ENCODE measurements at places on chromosomes 2 and 18.

GRCh38 chr2:144707736-144708326 is 187.9 kb upstream of the ZEB2 start:
- no peak for DNase-seq

GRCh38 chr18:54843314-54843713 is 15.0 kb downstream of the RAB27B start:
- DNase-seq: no peak

- DNase-seq: no peak
Measured at GRCh38 chr18:48862678-48863270, 88.0 kb downstream of the SMAD7 start.

- no peak for DNase-seq
Measured at GRCh38 chr18:12423820-12424219, 16.1 kb downstream of the PRELID3A start.

DNA sequence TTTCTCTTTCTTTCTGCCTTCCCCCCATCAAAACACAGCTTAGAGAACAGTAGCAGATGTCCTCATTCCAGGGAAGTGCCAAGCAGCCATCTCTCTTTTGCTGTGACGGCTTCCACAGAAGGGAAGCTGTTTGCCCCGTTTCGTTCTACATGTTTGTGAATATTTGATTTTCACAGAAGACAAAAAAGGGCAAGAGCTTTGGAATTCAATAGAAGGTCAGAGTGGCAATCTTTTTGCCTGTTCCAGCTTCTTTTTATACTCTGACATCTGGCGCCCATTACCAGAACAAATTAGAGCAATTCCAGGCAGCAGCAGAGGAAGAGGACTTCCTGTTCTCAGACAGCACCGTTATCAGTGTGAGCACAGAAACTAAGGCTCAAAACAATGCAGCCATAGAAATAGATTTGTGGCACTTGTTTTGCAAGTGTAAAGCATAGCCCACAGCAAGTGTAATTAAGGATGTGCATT is 79.0 kb upstream of the CDH19 start:
- no peak for DNase-seq

GRCh38 chr2:118731413-118731812 is 116.0 kb downstream of the EN1 start:
- DNase-seq: no peak

- DNase-seq: no peak
Measured at GRCh38 chr2:154291511-154291910, 407.0 kb upstream of the KCNJ3 start.

GRCh38 chr2:85669549-85669948 is 1.6 kb upstream of the SFTPB start:
- DNase-seq: no peak

DNA sequence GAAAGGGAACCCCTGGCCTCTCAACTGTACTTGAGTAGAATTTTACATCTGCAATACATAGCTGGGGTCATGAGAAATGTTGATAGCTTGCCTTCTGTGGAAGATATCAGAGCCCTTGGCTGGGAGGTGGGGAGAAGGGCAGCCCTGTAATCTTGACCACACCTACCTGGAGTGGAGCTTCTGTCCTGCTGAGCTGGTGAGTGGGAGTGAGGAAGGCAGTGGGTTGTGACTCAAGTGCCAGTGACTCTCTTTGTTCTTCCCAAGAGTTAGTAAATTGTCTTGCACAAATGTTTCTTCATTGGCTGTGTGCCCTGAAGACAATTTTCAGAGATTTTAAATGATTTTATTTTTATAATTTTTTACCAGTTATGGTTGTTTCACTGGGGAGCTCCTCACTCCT is 277.3 kb downstream of the MBD5 start:
- no peak for DNase-seq

GRCh38 chr2:30421026-30421603 is 25.9 kb upstream of the LCLAT1 start:
- no peak for DNase-seq

GRCh38 chr2:1864301-1864980 is 120.1 kb upstream of the PXDN start:
- no peak for DNase-seq

DNA sequence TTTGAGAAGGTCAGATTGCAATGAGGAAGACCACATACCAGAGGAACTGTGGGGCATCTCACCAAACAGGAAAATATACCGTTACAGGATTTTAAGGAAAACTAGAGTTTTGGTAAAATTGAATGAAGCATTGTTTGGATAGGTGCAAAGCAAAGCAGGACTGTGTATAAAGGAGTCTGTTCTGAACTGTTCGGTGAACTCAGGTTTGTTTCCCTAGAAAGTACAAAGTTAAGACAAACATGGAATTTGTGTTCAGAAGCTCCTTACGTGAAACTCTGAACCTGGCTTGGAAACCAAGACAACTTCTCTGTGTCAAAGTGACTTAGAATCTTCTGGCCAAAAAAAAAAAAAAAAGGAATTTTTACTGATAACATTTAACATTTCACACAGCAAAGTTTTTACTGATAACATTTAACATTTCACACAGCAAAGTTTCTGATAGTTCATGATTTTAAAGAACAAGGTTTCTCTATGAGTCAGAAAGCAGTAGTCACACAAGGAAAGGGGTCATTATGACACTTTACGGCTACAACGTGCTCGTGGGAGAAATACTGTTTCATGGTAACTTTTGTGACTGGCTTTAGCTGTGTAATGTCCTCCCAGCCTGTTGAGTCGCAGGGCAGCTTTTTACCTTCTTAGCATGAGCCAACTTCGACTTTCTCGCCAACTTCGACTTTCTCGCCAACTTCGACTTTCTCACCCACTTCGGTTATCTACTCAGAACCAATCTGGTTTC is 21.2 kb upstream of the TET3 start:
- no peak for DNase-seq

GRCh38 chr2:88810488-88810887 is 119.0 kb downstream of the RPIA start:
- DNase-seq: no peak

DNA sequence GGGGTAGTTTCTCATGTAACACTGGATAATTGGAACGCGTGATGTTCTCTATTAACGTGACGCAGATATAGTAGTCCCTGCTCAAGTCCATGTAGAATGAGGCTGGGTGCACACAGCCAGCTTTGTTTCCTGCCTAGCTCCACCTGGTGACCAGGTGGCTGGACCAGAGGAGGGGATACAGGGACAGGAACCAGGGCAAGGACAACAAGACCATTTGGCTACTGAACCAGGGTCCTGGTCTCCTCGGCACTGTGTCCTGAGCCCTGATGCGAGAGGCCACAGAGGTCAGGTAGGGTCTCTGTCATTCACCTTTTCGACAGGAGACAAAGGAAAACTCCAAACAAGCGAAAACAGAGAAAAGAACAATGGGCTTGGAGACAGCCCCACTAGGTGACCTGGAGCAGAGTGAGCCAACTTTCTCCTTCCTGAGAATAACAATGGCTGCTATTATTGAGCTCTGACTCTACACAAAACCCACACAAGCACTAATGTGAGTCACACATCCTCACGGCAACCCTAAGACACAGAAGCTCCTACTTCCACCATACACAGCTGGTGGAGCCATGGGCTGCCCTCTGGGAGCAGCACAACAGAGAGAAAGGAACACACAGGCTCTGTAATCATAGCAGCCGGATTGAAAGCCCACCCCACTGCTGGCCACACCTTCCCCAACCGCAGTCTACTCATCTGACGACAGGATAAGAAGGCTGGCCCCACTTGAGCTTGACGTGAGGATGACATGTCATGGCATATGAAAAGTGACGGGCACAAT is 67.3 kb upstream of the TEX51 start:
- no peak for DNase-seq

- no peak for DNase-seq
Measured at GRCh38 chr2:34652636-34653035, 1053.5 kb upstream of the FAM98A start.

GRCh38 chr2:128638341-128639119 is 319.9 kb upstream of the HS6ST1 start:
- no peak for DNase-seq

DNA sequence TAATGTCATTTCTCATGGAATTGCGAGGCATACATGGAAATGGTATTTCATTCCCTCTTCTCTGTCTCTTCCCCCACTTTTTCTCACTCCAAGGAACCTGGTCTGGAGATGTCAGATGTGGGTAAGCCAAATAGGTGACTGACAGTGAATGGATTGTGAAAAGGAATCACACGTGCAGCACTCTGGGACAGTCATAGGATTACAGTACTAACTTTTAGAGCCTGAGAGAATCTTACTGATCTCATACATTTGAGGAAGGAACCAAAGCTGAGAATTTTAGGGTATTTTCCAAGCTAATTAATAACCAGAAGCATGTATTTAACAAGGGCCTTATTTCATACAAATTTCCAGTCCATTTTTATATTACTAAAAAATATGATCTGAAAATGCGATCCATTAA is 58.1 kb upstream of the ERBB4 start:
- no peak for DNase-seq

DNA sequence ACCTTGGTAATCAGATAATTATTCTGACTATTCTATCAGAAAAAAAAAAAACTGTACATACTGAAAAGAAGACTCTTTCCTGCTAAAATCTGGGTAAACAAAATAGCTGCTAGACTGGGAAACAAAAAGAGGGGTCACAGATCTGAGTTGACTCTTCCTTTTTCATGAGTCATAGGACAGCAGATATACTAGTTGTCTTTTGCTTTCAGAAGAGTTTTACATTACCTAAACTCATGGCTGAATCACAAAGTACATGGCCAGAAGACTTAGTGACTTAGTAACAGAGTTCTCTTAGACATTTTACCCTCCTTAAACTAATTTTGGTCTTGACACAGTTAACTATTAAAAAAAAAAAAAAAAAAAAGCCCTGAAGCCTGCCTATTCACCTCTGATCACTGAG is 834.0 kb upstream of the FSHR start:
- no peak for DNase-seq

DNA sequence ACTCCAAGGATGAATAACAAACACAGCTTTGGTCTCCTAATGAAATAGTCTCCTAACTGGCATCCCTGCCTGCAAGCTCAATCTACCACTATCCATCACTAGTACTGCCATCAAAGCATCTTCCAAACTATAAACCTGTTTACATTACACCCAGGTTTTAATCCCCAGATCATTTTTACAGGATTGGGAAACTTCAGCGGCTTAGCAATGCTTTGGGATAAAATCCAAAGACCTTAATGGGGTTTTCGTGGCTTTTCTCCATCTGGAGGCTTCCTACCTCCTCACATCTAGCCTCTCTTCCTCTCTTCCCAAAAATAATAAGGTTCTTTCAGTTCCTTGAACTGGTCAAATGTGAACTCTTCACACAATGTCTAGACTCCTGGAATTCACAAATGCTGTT is 92.2 kb upstream of the SETBP1 start:
- no peak for DNase-seq

- no peak for DNase-seq
Measured at GRCh38 chr2:124480958-124481357, 455.9 kb downstream of the CNTNAP5 start.

DNA sequence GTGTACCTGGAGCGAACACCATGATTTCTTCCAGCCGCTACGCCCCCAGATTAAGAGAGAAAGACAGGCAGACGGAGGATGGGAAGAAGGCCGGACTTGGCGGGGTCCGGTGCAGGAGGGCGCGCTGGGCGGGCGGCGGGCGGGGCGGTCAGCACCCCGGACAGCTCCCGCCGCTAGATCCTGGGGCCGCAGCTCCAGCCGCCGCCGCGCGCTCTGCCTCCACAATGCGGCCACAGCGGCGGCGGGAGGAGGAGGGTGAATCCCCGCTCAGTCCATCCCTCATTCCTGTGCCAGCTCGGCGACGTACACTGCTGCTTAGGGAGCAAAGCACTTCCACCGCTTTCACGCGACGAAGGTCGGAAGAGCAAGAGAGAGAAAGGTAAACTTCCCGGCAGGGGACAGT is at the start of gene AKAIN1:
TSS of gene AKAIN1 (minus strand) at position 226 of the 403 bp plus-strand sequence. CDS start at position 22, 204 bp downstream.
- DNase-seq: no peak
